ENCODE measurements at places on chromosomes 1 and 21. TPM values are rescaled to one million over a fixed set of nuclear protein-coding genes. Genes with fewer than 3 reads are reported as not detected.
A peak's percentile ranks its signal among the peaks of the same experiment; 100 is the strongest.

- H3K27ac ChIP-seq, result no peak overlapping the region
- H3K4me1 ChIP-seq, result peaks cover 4% of the 10 kb centered on the region
- H3K36me3 ChIP-seq, result no peaks in the 10 kb centered on the region
Measured at GRCh38 chr1:222084048-222084447, 342.2 kb upstream of the DUSP10 start.

DNA sequence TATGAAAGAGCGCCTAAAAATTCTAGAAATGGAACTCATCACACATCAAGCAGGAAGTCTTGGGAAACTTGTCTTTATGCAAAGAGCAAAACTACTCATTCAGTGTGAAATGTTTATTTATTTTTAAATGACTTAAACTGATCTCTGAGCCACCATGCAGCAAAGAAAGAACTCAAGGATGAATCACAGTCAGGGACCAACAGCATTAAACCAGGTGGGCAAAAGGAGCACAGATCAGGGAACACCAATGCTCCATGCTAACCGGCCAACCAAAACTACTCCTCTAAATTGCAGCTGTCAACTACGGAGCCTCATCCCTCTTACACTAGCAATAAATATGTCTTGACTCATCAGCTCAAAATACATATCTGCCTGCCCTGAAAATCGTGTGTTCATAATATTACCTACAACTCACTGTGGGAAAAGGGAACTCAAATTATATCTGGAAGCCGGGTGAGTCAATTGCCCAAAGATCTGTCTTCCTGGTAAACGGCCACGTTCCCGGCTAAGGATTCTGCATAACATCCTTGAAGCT, 129.2 kb downstream of the PTPN14 start:
- DNase-seq, result peak; percentile 63
- H3K4me1 ChIP-seq, result peaks cover 21% of the 10 kb centered on the region
- H3K27me3 ChIP-seq, result no peaks in the 10 kb centered on the region
- no peaks in the 10 kb centered on the region for H3K36me3 ChIP-seq

The VSIG8 gene
- under 0.01 TPM for total RNA-seq

The ACTA1 gene
- total RNA-seq, result not detected

The TIE1 gene
- total RNA-seq, result not detected

The UTP11 gene
- 39.5 TPM for total RNA-seq

The PKP1 gene
- total RNA-seq, result under 0.01 TPM

Data from fibroblast of lung (primary cell).